ENCODE measurements at places on chromosomes 6 and 20. TPM values are rescaled to one million over a fixed set of nuclear protein-coding genes. Genes with fewer than 3 reads are reported as not detected.
A peak's percentile ranks its signal among the peaks of the same experiment; 100 is the strongest.

The C20orf202 gene
- not detected for total RNA-seq

The PBX2 gene
- 59.8 TPM for total RNA-seq

The FAM8A1 gene
- total RNA-seq: 39.0 TPM

The SLC17A9 gene
- total RNA-seq: 3.8 TPM

The ZKSCAN8 gene
- total RNA-seq: 21.6 TPM

The SLC44A4 gene
- not detected for total RNA-seq

The DNAH8 gene
- not detected for total RNA-seq

The TRIM40 gene
- not detected for total RNA-seq

The PROKR2 gene
- total RNA-seq: not detected

The TENT5A gene
- 20.2 TPM for total RNA-seq

The IDH3B gene
- total RNA-seq: 131 TPM

DNA sequence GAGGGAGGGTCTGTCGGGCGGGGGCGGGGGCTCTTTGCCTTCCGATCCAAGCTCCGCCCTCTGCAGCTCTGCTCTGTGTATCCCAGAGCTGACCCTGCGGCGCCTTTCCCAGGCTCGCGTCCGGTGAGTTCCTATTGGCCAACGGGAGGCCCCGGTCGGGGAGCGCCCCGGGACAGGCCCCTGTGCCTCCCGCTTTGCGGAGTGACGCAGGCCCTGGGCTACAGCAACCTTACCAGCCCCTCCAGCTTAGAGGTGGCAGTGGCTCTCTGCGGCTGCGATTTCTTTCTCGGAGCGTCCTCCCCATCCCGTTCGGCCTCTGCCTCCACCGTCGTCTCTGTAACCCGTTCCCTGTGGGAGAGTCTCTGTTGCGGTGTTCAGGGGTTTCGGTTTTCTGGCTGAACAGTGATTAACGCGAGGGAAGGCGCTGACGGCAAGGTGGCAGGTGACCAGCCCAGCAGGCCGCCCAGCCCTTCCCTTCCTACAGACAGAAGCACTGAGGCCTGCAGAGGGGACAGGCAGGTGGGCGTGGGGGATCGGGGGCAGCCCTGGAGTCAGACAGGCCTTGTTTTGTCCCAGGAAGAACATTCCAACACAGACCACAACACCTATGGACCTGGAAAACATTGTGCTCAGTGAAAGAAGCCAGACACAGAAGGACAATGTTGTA is 18.1 kb upstream of the CEBPB start:
- H3K27ac ChIP-seq: peak overlapping the region; percentile 88
- peak; percentile 96 for DNase-seq
- no peaks in the 10 kb centered on the region for H3K27me3 ChIP-seq
- no peaks in the 10 kb centered on the region for H3K36me3 ChIP-seq
- peaks cover 13% of the 10 kb centered on the region for H3K4me1 ChIP-seq

DNA sequence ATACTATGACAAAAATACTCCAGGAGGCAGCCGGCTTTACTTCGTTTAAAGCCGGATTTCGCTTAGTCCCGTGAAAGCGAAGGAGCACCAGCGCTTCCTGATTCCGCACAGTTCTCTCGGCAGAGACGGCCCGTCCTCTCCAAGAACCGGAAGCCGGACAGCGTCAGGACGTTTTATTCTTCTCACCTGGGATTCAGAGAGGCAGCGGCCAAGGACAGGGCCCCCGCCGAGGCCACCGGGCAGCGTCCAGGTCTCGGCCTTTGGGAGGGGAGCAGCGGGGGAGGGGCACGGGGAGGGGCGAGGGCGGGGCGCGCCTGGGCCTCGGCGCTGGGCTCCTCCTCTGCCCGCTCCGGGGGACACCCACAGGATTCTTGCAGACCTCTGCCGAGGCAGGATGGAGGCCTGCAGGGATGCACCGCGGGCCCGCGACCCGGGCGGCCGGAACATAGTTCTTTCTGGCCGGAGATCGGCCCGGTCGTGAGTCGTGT is 2.8 kb upstream of the DIDO1 start:
- H3K36me3 ChIP-seq: no peaks in the 10 kb centered on the region
- no peaks in the 10 kb centered on the region for H3K27me3 ChIP-seq
- H3K4me1 ChIP-seq: peaks cover 49% of the 10 kb centered on the region
- peak; percentile 80 for DNase-seq
- peak overlapping the region; percentile 42 for H3K4me3 ChIP-seq

- H3K4me3 ChIP-seq: no peak overlapping the region
- H3K4me1 ChIP-seq: no peaks in the 10 kb centered on the region
- H3K27me3 ChIP-seq: no peaks in the 10 kb centered on the region
- H3K36me3 ChIP-seq: no peaks in the 10 kb centered on the region
- no peak for DNase-seq
Observed at GRCh38 chr20:60371384-60371783, 413.2 kb downstream of the CDH26 start.

DNA sequence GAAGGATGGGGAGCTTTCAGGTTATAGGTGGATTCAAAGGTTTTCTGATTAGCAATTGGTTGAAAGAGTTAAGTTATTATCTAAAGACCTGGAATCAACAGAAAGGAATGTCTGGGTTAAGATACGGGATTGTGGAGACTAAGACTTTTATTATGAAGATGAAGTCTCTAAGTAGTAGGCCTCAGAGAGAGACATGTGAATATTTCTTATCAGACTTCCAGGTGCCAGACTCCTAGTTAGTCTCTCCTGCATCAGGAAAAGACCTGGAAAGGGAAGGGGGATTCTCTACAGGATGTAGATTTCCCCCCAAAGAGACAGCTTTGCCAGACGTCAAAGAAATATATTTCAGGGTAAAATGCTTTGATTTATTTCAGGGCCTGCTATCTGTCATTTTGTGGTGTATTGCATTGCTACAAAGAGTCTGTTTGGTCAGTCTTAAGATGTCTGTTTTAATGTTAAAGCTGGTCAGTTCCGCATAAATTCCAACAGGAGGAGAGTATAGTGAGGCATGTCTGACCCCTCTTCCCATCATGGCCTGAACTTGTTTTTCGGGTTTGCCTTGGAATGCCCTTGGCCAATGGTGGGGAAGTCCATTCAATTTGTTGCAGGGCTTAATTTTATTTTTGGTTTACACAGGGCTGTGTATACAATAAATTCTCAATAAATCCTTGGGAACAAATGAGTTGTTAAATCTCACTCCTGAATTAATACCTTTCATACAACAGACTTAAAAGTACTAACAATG is 103.4 kb upstream of the RALGAPA2 start:
- H3K4me3 ChIP-seq: no peak overlapping the region
- H3K27me3 ChIP-seq: no peaks in the 10 kb centered on the region
- no peaks in the 10 kb centered on the region for H3K4me1 ChIP-seq
- no peak for DNase-seq
- H3K27ac ChIP-seq: no peak overlapping the region

GRCh38 chr20:47775039-47775438 is 10.2 kb downstream of the SULF2 start:
- H3K27ac ChIP-seq: no peak overlapping the region
- H3K27me3 ChIP-seq: no peaks in the 10 kb centered on the region
- H3K36me3 ChIP-seq: no peaks in the 10 kb centered on the region
- peaks cover 26% of the 10 kb centered on the region for H3K4me1 ChIP-seq

DNA sequence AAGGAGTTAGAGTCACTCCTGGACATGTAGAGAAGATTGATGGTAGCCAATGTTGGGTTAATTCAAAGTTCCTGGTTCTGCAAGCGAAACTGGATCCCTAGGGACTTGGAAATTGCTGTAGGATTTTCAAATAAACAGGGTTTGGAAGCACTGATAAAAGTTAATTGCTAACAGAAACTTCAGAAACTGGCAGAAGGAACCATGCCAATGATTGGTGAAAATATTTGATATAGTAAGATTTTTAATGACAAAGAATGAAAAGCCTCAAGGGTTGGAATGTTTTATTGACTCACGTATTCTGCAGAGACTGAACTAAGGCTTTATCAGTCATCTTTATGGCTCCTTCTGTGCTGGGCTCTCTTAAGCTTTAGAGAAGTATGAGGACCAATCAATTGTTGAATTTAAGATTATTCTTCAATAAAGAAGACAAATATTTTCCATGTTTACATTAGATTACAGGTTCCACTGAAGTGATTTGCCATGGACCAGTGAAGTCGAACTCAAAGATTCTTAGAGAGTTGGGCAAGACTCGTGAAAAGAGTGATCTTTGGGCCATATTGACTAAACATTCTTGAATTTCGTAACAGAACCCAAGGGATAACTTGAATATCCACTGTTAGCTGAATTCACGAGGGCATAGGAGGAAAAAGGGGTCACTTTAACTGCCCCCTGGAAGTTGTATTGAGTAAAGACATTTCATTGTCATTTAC is 371.4 kb downstream of the HDGFL1 start:
- H3K36me3 ChIP-seq: no peaks in the 10 kb centered on the region
- no peaks in the 10 kb centered on the region for H3K27me3 ChIP-seq
- H3K4me3 ChIP-seq: no peak overlapping the region

- H3K4me1 ChIP-seq: no peaks in the 10 kb centered on the region
- peak overlapping the region; percentile 21 for H3K27ac ChIP-seq
- H3K27me3 ChIP-seq: no peaks in the 10 kb centered on the region
- no peak for DNase-seq
Observed at GRCh38 chr20:7911586-7912330, 28.5 kb downstream of the HAO1 start.

GRCh38 chr20:57062241-57062640 is 204.2 kb downstream of the BMP7 start:
- H3K27me3 ChIP-seq: peaks cover 29% of the 10 kb centered on the region

DNA sequence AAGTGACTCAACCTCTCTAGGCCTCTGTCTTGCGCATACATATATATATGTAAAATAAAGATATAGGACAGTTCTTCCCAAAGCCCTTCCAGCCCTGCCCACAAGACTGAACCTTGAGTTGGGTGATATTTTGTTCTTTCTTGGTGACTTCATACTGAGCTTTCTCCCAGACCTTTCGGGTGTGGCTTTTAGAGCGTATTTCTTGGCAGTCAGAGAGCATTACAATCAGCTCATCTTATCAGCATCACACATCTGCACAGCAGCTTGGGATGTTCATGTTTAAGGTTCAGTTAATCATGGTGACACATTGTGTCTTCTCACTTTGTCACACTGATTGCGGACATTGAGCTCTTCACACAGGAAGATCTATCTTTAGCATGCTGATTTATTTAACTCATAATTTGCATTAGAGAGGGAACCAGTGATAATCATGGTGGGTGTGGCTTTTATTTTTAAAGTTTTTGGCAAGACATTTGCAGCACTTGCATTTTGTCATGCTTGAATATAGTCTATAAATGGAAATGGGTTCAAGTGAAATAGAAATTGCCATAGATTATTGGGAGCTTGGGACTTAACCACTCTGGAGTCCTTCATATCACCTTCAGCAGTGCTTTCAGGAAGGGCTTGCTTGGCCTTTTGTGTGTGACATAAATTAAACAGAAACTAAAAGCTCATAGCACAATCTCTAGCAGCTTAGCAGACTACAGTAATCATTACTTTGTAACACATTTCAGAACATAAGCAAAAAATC is 8.3 kb downstream of the KIF3B start:
- H3K36me3 ChIP-seq: peaks cover 4% of the 10 kb centered on the region
- no peak overlapping the region for H3K27ac ChIP-seq
- no peak for DNase-seq
- H3K27me3 ChIP-seq: no peaks in the 10 kb centered on the region
- H3K4me1 ChIP-seq: peaks cover 9% of the 10 kb centered on the region

GRCh38 chr6:2918936-2919335 is 15.8 kb upstream of the SERPINB9 start:
- no peaks in the 10 kb centered on the region for H3K4me1 ChIP-seq
- H3K27me3 ChIP-seq: no peaks in the 10 kb centered on the region
- no peak overlapping the region for H3K27ac ChIP-seq
- no peak for DNase-seq

- no peak for DNase-seq
- no peak overlapping the region for H3K27ac ChIP-seq
- no peaks in the 10 kb centered on the region for H3K27me3 ChIP-seq
- H3K36me3 ChIP-seq: no peaks in the 10 kb centered on the region
- H3K4me1 ChIP-seq: no peaks in the 10 kb centered on the region
- no peak overlapping the region for H3K4me3 ChIP-seq
Observed at GRCh38 chr20:56967916-56968315, 298.5 kb downstream of the BMP7 start.

DNA sequence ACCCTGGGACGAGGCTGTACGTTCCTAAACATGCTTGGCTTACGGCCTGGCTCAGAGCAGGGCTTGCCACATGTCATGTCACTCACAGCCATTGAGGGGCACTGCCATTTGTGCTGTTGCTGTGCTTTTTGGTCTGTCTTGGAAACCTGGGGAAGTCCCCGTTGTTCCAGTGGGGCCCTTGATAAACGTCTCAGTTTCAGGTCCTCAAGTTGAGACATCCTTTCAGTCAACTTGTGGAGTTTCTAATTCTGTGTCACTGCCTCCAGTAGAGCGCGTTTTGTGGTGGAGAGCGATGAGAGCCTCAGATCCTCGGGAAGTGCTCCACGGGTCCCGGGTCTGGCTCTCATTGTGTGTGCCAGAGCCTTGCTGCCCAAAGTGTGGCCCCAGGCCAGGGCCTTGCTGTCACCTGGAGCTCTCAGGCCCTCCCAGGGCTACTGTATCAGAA is 43.0 kb upstream of the CCR6 start:
- H3K4me3 ChIP-seq: no peak overlapping the region
- H3K27ac ChIP-seq: no peak overlapping the region
- no peak for DNase-seq
- no peaks in the 10 kb centered on the region for H3K36me3 ChIP-seq

DNA sequence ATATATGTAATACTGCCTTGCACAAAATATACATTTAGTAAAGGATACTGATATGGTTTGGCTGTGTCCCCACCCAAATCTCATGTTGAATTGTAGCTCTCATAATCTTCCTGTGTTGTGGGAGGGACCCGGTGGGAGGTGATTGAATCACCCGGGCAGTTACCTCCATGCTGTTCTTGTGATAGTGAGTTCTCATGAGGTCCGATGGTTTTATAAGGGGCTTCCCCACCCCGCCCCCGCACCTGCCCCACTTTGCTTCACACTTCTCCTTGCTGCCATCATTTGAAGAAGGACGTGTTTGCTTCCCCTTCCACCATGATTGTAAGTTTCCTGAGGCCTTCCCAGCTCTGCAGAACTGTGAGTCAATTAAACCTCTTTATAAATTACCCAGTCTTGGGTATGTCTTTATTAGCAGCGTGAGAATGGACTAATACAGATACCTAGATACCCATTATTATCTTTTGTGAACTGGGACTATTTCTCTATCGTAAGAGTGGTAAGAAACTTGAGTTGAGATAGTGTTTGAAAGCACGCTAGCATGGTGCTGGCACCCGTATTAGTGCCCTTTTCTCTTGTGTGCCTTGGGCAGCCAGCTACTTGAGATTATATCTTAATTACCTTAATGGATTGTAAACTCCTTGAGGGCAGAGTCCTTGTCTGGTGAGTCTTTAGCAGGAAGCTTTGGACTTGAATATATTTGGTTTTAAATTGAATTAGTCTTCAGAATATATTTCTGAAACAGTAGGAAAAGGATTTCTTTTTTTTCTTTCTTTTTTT is 25.6 kb downstream of the TOP1 start:
- H3K27me3 ChIP-seq: no peaks in the 10 kb centered on the region
- H3K4me1 ChIP-seq: peaks cover 98% of the 10 kb centered on the region
- H3K27ac ChIP-seq: no peak overlapping the region
- H3K36me3 ChIP-seq: no peaks in the 10 kb centered on the region

DNA sequence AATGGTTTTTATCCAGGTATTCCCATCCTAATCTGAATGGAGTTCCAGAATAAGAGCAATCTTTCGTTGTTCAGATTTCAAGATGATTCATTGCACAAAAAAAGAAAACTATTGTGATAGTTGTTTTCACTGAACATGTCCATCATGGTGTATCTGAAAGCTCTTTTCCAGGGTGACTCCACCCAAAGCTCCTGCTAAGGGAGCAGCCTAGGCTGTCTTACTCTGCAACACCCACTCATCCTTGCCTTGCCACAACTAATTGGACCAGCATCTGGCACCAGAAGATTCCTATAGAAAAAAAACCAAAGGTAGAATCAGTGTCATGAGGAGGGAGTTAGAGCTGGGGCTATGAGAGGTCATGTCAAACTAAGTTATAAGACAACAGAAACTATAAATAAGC is 7.9 kb upstream of the SYNCRIP start:
- H3K4me3 ChIP-seq: no peak overlapping the region
- H3K4me1 ChIP-seq: no peaks in the 10 kb centered on the region
- H3K27ac ChIP-seq: no peak overlapping the region
- no peak for DNase-seq
